Aorta (tissue), 5 donors: ENCODE measurements at places on chromosomes 6 and 20. TPM values are rescaled to one million over a fixed set of nuclear protein-coding genes. Genes with fewer than 3 reads are reported as not detected.

DNA sequence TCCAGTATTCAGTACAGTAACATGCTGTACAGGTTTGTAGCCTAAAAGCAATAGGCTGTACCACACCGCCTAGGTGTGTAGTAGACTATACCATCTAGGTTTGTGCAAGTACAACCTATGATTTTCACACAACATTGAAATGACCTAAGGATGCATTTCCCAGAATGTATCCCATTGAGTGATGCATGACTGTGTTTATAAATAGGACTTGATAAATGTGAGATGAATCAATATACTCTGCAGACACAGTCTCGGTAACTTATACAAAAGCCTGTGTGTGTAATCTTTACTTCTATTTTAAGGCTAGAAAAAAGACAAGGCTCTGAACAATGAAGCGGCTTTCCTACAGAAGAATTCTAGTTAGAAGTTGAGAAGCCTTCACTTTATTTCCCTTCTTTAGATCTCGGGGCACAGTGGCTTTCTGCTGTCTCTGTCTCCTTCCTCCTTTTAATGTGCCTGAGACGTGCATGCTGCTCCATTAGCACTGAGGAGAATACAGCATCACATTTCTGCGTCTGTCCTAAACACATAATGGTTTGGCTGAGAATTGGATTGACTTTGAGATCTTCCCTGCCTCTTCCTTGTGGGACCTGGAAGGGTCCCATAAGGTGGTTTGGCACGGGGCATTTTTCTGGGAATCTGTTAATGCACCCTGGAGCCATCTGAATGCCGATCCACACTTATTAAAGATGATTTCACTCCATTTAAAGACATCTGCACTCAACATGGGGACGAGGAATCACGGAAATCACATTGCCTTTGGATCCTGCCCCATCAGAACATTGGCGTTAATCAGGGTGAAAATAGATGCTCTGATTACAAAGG, 112.5 kb downstream of the SCML4 start:
- H3K27me3 ChIP-seq: no peaks in the 10 kb centered on the region
- no peak for DNase-seq
- no peak overlapping the region for H3K27ac ChIP-seq

- no peaks in the 10 kb centered on the region for H3K36me3 ChIP-seq
- no peaks in the 10 kb centered on the region for H3K27me3 ChIP-seq
- no peak overlapping the region for H3K4me3 ChIP-seq
- H3K4me1 ChIP-seq: no peaks in the 10 kb centered on the region
These were observed 198.2 kb downstream of the PRL start for GRCh38 chr6:22098601-22099031.

DNA sequence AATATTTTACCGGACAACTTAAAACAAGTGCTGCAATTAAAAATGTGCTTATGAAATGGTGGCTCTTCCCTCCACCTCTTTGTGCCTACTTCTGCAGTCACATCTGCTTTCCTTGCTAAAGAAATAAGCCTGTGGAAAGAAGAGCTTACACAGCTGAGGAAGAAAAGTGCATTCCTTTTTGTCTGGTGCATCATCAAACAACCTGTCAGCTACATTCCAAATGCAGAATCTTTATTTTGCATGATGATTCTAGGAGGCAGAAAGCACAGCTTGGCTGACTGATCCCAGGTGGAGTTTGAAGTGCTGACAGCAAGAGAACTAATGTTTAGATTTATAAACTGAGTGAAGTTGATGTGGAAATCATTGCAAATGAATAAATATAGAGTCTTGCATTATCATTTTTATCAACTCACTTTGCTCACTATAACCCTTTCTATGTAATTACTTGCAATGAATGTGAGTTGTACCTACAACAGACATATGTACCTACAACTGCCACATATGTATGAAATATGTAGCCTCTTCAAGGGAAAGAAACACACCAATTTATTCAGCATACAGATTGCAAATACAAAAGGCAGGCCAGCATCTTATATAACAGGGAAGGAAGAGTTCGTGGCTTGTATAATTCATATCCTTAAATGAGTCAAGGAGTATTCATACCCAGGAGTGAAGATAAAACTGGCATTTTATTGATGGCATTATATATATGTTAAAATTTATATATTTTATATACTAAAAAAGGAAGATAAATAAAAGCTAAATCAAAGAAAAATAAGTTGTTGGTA, 223.4 kb upstream of the MCHR2 start:
- H3K27ac ChIP-seq: no peak overlapping the region
- no peak overlapping the region for H3K4me3 ChIP-seq
- no peak for DNase-seq
- H3K4me1 ChIP-seq: no peaks in the 10 kb centered on the region

DNA sequence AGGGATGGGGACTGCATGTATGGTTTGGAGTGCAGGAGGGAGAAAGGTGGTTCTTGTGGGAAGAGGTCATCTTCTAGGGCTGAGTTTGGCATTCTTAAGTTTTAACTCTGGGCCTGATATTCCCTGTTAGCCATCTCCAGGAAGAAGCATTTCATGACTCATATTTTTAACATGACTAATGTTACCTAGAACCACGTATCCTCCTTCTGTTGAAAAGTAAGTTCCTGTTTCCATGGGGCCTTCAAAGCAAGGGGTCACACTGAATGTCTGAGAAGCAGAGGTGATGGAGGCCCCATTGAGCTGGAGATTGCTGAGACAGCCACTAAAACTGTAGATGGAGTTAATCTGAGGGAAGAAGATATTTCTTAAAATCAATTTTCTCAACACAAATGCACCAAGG, 30.2 kb downstream of the FAM229B start:
- peaks cover 6% of the 10 kb centered on the region for H3K36me3 ChIP-seq
- no peak overlapping the region for H3K27ac ChIP-seq
- H3K27me3 ChIP-seq: no peaks in the 10 kb centered on the region
- no peaks in the 10 kb centered on the region for H3K4me1 ChIP-seq

DNA sequence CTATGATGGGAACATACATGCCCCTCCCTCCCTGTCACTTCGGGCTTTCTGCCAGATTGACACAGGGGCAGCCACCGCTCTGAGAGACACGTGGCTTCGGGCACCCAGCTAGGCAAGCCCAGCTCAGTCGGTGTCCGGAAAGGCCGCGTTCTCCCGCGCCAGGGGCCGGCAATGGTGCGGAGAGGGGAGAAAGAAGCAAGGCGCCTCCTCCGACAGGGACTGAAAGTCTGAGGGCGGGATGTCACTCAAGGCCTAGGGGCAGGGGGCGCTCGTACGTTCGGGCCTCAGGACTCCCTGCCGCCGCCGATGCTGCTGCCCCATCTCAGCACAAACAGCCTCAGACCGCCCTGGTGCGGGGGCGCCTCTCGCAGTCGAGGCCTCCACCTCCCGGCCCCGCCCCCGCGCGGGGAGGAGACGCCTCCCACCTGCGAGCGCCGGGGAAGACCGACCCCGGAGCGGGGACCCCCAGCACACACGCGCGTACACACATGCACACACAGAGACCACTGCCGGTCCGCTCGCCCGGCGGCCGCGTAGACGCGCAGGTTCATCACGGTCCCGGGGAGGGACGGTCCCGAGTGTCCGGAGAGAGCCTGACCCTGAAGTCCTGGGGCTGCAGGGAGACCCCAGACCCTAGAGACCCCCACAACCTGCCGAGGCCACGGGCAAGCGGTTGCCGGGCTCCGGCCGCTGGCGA, 1.9 kb downstream of the GRM4 start:
- no peaks in the 10 kb centered on the region for H3K4me1 ChIP-seq
- H3K27ac ChIP-seq: no peak overlapping the region
- H3K36me3 ChIP-seq: no peaks in the 10 kb centered on the region
- H3K27me3 ChIP-seq: no peaks in the 10 kb centered on the region
- peak; percentile 44 for DNase-seq
- H3K4me3 ChIP-seq: peak overlapping the region; percentile 2

Gene ARFGEF3
- 1.6 TPM for total RNA-seq

Gene SIRPA
- 41.4 TPM for total RNA-seq

Gene PRSS35
- 4.1 TPM for total RNA-seq

Gene KIAA1586
- 15.2 TPM for total RNA-seq
